Activated CD8-positive, alpha-beta memory T cell treated with anti-CD3 and anti-CD28 coated beads, Interleukin-2, amount 50 U/mL, for 48 hours (primary cell): ENCODE measurements at places on chromosomes 7 and 10.
A peak's percentile ranks its signal among the peaks of the same experiment; 100 is the strongest.

- peak; percentile 86 for DNase-seq
These were observed 15.6 kb upstream of the PPIF start for GRCh38 chr10:79331709-79332108.

GRCh38 chr10:27624941-27625340 is 120.7 kb downstream of the MKX start:
- DNase-seq: no peak

- no peak for DNase-seq
These were observed 544.9 kb upstream of the ADARB2 start for GRCh38 chr10:2282202-2282601.

DNA sequence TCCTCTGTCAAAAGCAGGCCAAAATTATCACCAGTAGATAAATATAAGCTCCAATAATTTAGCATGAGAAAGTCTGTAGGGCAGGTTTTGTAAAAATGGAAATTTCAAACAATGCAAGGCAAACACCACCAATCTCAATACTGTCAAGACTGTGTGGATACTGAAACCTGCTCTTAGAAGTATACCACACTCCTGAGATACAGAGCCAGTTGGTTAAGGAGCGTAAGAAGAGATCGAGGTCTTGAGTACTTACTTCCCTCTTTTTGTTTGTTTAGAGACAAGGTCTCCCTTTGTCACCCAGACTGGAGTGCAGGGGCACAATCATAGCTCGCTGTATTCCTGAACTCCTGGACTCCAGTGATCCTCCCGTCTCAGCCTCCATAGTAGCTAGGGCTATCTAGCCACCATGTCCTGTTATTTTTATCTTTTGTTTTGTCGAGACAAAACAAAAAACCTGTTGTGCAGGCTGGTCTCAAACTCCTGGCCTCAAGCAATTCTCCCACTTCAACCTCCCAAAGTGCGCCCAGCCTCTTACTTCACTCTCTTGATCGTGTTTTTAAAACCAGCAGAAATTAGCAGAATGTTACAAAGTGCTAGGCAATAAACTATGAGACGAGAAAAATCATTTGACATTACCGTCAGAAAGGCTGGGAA is 205.7 kb downstream of the PARD3 start:
- DNase-seq: no peak

DNA sequence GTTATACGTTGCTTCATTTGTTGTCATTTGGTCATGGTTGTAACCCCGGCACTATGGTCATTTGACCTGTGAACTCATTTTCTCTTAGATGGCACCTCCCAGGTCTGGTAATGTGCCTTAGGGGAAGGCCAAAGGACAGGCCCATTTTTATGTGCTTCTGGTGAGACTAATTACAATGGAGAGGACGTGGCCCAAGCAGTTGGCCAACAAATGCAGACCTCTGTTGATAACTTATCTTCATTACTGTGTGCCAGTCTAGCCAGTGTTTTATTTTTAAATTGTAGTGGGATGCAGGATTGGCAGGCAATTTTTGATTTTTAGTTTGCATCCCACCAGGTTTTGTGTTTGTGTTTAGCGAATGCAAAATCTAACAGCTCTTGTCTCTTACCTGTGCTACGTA is 321.5 kb upstream of the AKR1E2 start:
- DNase-seq: no peak

DNA sequence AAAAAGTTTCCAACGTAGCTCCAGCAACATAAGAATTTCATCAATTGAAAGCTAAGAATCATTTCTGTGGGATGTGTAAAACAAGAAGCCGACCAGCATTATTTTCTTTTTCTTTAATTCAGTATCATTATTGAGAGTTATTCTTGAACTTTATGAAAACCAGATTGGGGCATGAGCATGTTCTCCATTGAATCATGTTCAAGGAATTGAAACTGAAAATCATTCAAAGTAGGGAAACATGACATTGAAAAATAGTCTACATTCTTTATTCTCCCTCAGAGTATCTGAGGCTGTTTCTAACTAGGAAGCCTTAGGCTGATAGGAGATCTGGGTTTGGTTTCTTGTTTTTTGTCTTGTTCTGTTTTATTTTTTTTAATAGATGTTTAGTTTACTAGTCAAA is 253.7 kb downstream of the DYNC1I1 start:
- DNase-seq: no peak

- no peak for DNase-seq
These were observed 109.0 kb downstream of the JAZF1 start for GRCh38 chr7:28071570-28071969.

- no peak for DNase-seq
These were observed 175.7 kb downstream of the LRRN3 start for GRCh38 chr7:111266613-111267012.

DNA sequence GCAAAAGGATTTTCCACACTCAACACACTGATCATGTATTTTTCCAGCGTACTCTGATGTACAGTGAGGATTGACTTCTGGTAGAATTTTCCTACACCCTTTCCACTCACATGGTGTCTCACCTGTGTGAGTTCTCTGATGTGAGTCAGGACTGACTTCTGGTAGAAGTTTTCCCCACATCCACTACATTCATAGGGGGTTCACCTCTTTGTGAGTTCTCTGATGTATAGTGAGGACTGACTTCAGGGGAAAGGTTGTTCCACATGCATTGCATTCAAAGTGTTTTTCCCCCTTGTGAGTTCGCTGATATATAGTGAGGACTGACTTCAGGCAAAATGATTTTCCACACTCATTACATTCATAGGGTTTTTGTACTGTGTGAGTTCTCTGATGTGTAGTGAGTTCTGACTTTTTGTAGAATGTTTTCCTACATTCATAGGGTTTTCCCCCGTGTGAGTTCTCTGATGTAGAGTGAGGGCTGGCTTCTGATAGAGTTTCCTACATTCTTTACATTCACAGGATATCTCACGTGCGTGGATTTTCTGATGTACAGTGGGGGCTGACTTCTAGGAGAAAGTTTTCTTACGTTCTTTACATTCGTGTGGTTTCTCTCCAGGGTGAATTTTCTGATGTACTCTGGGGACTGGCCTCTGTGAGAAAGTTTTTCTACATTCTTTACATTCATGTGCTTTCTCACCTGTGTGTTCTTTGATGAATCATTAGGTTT is 146.5 kb downstream of the GLRX3 start:
- DNase-seq: no peak

DNA sequence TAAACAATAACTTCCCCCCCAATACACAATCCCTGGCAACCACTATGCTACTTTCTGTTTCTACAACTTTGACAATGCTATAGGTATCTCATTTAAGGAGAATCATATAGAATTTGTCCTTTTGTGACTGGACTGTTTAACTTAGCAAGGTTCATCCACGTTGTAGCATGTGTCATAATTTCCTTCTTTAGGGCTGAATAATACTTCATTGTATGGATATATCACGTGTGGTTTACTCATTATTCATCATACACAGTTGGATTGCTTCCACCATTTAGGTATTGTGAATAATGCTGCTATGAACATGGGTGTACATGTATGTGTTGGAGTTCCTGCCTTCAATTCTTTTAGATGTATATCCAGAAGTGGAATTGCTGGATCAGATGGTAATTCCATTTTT is 111.0 kb downstream of the LMBR1 start:
- no peak for DNase-seq

DNA sequence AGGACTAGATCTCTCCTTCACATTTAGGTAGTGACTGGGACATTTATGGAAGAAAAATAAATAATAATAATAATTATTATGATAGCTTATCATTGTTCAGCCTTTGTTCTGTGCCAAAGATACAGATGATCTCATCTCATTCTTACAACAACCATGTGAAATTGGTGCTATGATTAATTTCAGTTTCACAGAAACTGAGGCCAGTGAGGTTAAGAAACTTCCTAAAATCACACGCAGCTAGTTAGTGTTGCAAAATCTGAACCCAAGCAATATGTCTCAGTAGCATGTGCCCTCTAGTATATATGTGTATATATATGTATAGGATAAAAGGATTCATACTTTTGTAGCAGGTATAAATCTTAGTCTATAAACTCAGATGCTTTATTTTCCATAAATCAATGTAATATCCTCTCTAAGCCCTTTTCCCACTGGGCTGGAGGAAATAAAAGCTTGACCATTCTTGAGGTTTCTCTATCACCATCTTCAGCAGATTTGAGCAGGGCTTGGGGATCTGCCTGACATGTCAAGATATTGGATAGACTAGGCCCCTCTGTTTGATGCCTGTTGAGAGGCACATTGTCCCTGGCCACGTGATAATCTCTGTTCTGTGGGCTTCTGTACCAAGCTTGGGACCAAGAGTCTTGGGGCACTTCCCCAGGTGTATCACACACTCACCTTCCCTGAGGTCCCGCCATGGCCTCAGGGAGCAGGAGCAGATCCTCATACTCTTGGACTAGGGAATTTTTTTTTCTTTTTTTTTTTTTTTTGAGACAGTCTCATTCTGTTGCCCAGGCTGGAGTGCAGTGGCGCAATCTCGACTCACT is 172.6 kb upstream of the NRP1 start:
- no peak for DNase-seq

DNA sequence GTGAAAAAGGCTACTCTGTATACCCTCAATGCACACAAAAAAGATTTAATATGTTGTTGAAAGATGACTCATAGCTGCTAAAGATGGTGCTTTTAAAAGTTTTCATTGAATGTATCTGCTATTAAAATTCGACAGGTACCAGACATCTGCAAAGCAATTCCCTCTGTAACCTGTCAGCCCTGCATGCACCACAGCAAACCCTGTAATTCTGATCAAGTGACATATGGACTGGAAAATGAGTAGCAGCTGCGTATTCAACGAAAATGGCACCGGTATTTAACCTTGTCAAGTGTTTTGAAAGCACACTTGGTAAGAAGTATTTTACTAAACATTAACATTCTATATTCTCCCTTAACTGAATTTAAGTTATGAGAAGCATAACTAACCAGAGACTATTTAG is 58.2 kb upstream of the PTPRN2 start:
- no peak for DNase-seq

DNA sequence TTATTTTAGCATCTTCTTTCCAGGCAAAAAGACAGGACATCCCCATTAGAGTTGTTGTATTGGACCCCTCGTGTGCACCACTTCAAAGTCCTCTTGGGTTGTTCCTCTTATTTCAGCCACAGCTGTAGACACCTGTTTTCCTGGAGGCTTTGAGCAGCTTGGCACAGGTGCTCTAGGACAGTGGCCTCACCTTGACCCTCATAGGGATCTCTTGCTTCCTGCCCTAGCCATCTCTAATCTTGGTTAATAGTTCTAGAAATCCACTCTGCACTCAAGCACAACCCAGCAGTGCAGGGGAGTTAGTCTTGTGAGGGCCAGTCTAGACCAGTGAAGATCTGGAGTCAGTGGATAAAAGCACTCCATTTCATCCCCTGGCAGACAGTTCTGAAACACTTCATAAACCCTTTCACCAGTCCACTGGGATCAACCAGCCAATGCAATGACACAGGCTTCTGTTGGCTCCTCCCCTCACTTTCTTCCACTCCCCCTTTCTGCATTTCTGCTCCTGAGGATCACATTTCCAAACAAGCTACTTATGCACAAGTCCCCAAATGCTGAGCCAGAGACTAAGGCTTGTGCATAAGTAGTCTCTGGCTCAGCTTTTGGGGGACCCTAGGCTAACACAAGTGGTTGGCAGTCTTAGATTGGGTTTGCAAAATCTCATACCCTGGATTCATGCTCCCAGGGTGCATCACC is 131.5 kb upstream of the LAMB4 start:
- no peak for DNase-seq

DNA sequence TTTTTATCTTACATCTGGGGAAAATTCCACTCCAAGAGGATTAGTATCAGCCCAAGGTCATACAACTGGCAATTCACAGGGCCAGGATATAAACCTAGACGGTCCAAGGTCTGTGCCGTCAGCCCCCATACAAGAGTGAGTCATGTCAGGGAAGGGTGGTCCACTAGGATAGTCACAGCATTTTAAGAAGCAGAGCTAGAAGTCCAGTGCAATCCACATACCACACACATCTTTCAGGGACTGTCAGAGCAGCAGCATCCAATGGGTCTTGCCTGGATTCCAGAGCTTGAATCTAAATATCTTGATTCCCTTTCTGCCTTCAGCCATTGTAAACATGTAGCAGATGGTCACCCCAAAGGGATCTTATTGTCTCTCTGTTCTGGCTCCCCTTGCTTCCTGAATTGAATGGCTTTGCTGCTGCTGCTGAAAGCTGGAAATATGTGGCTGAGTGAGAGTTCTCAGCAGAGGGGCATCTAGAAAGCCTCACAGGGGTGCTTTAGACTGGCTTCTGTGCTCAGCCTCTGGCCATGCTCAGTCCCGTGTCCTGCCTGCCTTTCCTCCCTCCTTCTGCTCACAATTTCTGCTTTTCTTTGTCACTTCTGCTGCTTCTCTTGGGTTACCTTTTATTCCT is 9.9 kb upstream of the OR6V1 start:
- DNase-seq: no peak

- DNase-seq: no peak
These were observed 1.3 kb downstream of the ZNF277 start for GRCh38 chr7:112207765-112208164.

DNA sequence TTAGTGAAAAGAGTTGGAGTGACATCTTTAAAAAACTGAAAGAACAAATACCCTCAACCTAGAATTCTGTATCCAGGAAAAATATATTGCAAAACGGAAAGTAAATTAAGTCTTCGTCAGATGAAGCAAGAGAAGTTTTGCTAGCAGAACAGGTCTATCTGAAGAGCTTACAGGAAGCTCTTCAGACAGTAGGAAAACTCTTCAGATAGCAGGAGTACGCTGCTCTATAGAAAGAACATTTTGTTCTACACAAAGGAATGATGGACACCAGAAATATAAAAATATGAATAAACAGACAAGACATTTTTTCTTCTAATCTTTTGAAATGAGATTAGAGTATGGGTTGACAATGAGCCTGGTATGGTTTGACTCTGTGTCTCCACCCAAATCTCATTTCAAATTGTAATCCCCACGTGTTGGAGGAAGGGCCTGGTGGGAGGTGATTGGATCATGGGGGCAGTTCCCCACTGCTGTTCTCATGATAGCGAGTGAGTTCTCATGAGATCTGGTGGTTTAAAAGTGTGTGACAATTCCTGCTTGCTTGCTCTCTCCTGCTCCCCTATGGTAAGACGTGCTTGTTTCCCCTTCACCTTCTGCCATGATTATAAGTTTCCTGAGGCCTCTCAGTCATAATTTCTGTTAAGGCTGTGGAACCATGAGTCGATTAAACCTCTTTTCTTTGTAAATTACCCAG is 567.3 kb downstream of the AUTS2 start:
- DNase-seq: no peak

DNA sequence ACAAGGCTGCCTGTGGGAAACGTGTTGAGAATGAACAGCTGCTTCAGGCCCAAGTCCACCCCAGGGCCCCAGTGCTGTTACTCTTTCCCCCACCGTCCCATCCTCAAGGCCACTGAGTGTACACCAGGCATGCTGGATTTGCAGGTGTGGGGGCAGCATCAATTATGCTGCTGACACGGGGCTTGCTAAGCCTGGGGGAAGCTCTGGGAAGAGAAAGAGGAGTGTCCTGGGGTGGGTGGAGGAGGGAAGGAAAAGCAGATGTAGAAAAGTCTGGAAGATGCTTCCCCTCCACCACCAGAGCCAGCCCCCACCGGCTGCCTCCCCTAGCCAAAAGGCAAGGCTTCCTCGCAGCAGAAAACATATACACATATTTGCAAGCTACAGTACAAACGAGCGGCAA is 153.9 kb downstream of the CDH23 start:
- DNase-seq: no peak

GRCh38 chr10:97888134-97888533 is 38.5 kb downstream of the GOLGA7B start:
- DNase-seq: no peak

- DNase-seq: no peak
These were observed 83.9 kb downstream of the SEC23IP start for GRCh38 chr10:119976421-119976820.

- no peak for DNase-seq
These were observed 2.8 kb downstream of the CAMK2G start for GRCh38 chr10:73871295-73872189.
